ENCODE measurements at places on chromosomes 4 and X. TPM values are rescaled to one million over a fixed set of nuclear protein-coding genes. Genes with fewer than 3 reads are reported as not detected.

GABRB1 gene
- not detected for total RNA-seq

GPR173 gene
- 9.4 TPM for total RNA-seq

DNA sequence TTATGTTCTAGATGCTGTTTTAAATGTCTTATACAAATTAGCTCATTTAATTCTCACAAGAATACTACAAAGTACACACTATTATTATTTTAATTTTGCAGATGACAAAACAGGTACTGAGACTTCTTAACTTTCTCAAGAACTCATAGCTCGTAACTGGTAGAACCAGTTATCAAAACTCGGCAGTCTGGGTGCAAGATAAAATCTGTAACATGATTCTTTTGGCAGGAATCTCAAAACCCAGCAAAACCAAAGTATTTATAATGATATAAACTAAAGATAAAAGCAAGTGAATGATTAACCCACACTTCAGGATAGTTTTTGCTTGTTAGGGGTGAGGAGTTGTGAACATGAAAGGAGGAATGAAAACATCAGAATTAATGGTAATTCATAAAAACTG is 27.6 kb downstream of the CLNK start:
- no peaks in the 10 kb centered on the region for H3K36me3 ChIP-seq
- no peak overlapping the region for H3K4me3 ChIP-seq
- DNase-seq, result no peak
- H3K27ac ChIP-seq, result no peak overlapping the region

DNA sequence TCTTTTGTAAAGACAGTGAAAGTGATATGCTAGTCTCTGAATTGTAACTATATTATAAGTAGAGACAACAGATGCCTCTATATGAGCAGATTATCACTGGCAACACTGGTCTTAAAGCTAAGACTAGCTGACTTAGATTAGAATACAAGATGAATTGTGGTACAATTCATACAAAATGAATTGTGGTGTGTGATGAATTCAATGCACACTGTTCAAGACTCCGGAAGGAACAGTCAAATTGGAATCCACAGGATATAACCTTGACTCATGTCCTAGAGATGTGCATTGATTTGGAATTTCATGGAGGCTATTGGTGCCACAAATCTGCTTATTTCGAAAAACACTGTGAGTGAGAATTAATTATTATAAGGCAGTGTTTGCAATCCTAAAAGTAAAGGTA is 701.8 kb downstream of the PCDH7 start:
- no peak overlapping the region for H3K4me3 ChIP-seq
- no peak for DNase-seq
- no peak overlapping the region for H3K27ac ChIP-seq

ALB gene
- total RNA-seq, result 3.5 TPM

- H3K4me3 ChIP-seq, result peak overlapping the region; percentile 51
- peaks cover 89% of the 10 kb centered on the region for H3K27me3 ChIP-seq
- H3K36me3 ChIP-seq, result no peaks in the 10 kb centered on the region
Observed at GRCh38 chr4:153790962-153791551, 2.2 kb upstream of the SFRP2 start.

DNA sequence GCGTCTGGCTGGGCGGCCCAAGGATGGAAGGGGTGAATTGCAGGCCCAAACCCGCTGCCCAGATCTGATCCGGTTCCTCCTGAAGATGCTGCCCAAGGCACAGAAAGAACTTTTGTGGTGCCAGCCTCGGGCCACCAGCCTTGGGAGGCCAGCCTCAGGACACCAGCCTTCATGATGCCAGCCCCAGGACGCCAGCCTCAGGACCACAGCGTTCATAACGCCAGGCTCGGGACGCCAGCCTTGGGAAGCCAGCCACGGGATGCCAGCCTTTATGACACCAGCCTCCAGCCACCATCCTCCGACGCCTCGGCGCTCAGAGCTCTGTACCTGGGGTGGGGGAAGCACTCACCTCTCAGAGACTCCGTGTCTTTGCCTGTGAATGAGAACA is 107.8 kb downstream of the ADRA2C start:
- no peaks in the 10 kb centered on the region for H3K36me3 ChIP-seq
- H3K4me1 ChIP-seq, result no peaks in the 10 kb centered on the region

Data from endodermal cell (in vitro differentiated cells).